ENCODE measurements at places on chromosomes 12 and 14.

DNA sequence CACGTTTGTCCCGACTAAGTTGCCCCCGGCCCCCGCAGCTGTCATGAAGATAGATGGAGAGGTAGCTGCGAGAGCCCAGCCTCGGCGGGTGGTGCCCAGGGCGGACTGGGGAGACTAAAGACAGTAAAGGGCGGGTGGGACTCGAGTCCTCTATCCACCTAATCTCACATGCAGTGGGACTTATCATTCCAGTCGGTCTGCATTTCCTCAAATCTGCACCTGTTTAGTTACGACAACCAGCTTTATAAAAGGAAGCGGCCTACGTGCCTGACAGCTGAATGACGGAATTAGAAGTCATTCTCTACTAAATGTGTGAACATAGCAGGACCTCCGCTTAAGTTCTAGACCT lies 109.8 kb upstream of the EGLN3 start:
- no peak for DNase-seq

- DNase-seq, result no peak
Observed at GRCh38 chr14:104157016-104157928, 18.9 kb downstream of the KIF26A start.

- no peak for DNase-seq
Observed at GRCh38 chr14:104262515-104263514, 124.4 kb downstream of the KIF26A start.

GRCh38 chr14:54344445-54344844 lies 52.4 kb upstream of the CDKN3 start:
- no peak for DNase-seq

- DNase-seq, result no peak
Observed at GRCh38 chr12:101299931-101300330, 20.0 kb downstream of the UTP20 start.

DNA sequence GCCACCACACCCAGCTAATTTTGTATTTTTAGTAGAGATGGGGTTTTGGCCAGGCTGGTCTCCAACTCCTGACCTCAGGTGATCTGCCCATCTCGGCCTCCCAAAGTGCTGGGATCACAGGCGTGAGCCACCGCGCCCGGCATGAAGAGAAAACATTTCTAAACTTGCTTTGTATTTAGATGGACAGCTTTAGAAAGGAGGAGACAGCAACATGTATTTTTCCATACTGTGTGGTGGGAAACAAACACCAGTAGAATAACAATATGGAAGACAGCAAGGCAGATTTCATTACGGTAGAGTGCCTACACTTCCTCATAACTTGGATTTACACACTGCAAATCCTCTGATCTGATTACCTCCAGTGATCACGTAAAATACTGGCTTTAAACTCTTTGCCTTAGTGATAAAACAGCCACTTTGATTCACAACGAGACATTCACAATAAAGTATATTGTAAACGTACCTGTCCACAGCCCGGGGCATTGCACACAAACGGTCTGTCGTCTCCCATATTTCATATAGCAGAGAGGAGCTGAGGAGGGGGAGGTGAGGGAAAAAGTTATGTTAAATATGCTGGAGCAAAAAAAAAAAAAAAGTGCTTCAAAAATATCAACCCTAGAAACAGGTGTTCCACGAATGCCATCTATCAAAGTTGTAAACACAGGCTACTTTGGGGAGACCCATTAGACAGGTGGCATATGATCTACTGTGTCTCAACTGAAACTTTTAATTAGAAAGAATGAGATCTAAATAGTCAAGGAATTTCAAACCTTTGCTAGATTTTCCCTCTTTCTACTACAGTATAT lies 25.5 kb downstream of the ATF7 start:
- no peak for DNase-seq

- DNase-seq, result no peak
Observed at GRCh38 chr12:115337693-115338543, 653.9 kb upstream of the TBX3 start.

DNA sequence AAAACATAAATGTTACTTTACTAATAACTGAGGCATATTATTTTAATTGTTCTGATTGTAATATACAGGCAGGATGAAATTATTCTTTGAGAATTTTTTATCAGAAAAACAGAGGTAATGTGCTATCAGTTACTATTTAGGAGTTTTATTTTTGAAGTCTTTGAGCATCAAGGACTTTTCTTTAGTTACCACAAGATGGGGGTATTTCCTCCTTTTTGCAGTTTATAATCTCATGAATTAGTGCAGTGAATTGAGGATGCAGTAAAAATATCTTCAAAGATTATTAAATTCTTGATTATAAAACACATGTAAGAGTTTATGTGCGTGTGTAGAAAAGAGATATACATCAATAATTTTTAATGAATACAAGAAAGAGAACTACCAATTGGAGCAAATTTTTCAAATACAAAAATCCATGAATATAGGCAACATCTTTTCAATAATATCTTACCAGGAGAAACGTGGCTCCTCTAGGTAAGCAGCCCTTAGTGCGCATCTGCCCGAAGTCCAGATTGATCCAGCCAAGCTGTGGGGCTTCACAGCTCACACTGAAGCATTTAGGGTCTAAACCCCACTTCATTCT lies 71.6 kb downstream of the ERGIC2 start:
- DNase-seq, result no peak

- no peak for DNase-seq
Observed at GRCh38 chr14:65949711-65950516, 536.3 kb upstream of the CCDC196 start.

DNA sequence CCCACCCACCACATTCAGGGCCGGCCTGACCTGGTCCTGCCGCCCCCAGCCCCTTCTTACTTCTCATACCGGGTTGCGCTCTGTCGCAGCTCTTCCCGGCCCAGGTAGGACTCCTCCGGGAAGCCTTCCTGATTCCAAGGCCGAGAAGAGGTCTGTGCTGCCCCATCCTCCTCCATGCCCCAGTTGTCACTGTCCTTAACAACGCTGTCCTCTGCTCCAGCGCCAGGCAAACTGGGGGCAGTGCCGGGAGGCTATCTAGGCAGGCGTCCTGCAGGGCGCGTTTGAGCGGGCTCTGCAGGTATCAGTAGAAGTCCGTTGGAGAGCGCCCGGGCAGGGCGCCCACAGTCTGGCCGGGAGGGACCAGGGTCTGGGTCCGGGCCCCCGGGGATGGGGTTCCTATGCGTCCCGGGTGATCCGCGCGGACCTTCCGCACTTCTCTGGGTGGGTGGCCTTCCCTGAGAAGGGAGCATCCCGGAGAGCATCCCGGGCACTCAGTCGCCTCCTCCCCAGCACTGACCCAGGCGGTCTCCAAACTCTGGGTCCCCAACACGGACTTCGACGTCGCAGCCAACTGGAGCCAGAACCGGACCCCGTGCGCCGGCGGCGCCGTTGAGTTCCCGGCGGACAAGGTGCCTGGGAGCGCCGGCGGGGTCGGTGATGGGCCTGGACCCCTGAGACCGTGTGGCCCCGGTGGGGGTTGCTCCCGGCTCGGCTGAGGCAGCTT lies 900 bp downstream of the AMN start:
- DNase-seq, result no peak

DNA sequence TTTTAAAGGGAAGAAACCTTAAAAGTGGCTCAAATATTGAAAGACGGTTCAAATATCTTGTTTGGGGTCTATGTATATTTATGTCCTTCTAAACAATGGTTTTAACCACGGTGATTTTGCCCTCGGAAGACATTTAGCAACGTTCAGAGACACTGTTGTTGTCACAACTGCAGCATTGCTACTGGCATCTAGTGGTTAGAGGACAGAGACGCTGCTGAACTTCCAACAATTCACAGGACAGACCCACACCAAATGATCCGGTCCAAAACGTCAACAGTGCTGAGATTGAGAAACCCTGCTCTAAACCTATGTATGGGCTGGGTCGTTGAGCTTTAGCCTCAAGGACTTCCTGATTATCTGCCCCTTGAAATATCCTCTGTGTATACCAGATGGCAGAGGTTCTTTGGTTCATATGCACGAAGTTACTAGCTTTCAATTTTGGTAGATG lies 1.7 kb downstream of the ANGEL1 start:
- no peak for DNase-seq

- DNase-seq, result no peak
Observed at GRCh38 chr12:79085106-79085682, 220.6 kb downstream of the SYT1 start.

GRCh38 chr12:111428728-111429175 lies 23.0 kb downstream of the SH2B3 start:
- no peak for DNase-seq

DNA sequence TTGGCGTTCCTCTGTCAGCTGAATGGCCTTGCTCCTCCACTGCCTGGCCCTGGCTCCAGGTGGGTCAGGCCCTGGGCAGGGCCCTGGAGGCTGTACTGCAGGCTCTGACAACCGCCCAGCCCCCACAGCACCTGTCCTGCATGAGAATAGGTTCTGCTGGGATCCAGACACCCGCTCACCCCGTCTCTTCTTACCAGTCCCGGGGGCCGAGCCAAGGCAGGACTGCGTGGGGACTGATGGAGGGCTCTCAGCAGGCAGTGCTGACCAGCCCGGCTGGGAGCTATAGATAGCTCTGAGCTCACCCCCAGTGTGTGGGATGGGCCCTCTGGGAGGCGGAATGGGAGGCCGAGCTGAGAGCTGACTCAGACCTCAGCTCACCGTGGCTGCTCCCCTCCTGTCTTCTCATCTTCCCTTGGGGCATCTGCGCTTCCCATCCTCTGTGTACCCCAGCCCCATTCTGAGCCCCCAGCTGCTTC lies 39.6 kb downstream of the TEAD4 start:
- no peak for DNase-seq

GRCh38 chr12:94648578-94648977 lies 1.8 kb downstream of the TMCC3 start:
- no peak for DNase-seq

DNA sequence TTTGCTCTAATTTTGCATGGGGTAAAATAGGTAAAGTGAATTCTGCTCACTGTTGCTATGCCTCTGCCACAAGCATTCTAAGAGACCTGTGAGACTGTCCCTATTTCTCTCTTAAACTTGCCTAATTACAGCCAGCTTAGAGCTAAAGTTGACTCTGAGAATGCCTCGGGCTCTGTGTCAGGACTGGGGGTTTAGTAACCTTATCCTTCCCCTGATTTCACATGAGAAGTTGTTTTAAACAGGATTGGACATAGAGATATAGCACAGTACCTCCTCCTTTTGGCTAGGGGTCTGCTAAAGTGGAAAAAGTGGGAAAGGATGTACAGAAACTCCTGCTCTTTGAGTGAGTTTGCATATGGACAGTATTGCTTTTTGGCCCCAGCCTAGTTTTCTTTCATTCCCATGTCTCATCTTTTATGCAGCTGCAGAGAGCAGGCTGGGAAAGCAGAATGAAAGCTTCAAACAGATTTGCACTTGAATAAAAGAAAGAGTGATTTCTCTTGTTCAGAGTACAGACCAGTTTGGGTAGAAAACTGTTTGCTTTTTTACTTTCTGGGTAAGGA lies 122.0 kb downstream of the RAD51B start:
- no peak for DNase-seq

- DNase-seq, result no peak
Observed at GRCh38 chr12:3613641-3614395, 122.8 kb downstream of the PRMT8 start.

- DNase-seq, result no peak
Observed at GRCh38 chr14:90733139-90733808, 83.0 kb downstream of the TTC7B start.

DNA sequence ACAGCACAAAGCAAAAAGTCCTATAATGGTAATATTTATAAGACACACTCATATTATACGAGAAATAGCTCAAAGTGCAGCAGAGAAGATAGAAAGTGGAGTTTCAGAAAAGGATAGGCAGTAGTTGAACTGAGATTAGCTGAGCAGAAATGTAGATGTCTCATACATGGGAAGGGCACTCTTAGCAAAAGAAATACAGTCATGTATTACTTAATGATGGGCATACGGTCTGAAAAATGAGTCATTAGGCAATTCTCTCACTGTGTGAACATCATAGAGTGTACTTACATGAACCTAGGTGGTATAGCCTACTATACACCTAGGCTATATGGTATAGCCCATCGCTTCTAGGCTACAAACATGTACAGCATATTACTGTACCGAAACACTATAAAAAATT lies 671.3 kb downstream of the RPS29 start:
- DNase-seq, result no peak

- no peak for DNase-seq
Observed at GRCh38 chr14:24095271-24096068, 1.4 kb downstream of the PCK2 start.

- no peak for DNase-seq
Observed at GRCh38 chr12:3747976-3748619, 4.8 kb downstream of the CRACR2A start.

DNA sequence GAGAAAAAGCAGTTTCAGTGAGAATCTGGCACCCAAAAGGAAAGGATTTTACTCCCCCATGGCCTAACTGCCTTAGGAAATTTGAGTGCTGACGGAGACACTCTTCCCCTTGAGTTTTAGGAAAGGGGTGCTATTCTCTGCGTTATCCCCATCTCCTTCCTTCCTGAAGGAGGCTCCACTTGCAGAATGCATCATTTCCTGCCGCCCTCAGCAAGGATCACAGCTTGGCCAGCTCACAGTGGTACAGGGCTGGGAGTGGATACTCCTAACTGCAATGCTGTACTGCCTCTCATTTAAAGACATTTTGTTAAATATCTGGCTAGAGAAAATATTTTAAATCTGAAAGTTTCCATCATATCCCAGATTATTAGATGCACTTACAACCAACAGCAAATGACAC lies 33.0 kb downstream of the RDH12 start:
- DNase-seq, result no peak

GRCh38 chr12:20439626-20440025 lies 71.3 kb downstream of the PDE3A start:
- DNase-seq, result no peak

- DNase-seq, result no peak
Observed at GRCh38 chr12:30082381-30082780, 298.6 kb upstream of the TMTC1 start.

- DNase-seq, result no peak
Observed at GRCh38 chr14:102691763-102692162, 85.5 kb upstream of the TRAF3 start.

GRCh38 chr12:4014858-4015224 lies 141.6 kb upstream of the PARP11 start:
- DNase-seq, result no peak

DNA sequence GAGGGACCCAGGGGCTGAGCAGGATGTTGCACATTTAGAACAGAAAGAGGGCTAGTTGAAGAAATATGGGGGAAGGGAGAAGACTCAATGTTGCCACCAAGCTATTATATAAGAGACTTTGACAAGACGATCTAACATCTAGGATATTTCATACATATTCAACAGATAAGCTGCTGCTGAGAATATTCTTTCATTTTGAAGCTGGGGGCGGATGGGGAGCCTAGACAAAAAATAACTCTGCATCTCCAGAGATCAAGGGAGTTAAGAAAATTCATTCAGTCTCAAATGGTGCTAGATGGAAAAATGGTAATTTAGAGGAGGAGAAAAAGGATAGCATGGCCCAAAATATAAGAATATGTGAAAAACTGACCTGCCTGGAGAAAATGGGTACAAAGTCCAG lies 415.6 kb downstream of the MDGA2 start:
- no peak for DNase-seq

- peak; percentile 8 for DNase-seq
Observed at GRCh38 chr12:19440019-19440858, 947 bp downstream of the AEBP2 start.

Measured in stimulated activated CD8-positive, alpha-beta memory T cell treated with anti-CD3 and anti-CD28 coated beads, Interleukin-2, amount 100 ng/mL, for 1 hour (primary cell).